Smooth muscle cell of the brain vasculature (primary cell): ENCODE measurements at places on chromosomes 1 and 21.

DNA sequence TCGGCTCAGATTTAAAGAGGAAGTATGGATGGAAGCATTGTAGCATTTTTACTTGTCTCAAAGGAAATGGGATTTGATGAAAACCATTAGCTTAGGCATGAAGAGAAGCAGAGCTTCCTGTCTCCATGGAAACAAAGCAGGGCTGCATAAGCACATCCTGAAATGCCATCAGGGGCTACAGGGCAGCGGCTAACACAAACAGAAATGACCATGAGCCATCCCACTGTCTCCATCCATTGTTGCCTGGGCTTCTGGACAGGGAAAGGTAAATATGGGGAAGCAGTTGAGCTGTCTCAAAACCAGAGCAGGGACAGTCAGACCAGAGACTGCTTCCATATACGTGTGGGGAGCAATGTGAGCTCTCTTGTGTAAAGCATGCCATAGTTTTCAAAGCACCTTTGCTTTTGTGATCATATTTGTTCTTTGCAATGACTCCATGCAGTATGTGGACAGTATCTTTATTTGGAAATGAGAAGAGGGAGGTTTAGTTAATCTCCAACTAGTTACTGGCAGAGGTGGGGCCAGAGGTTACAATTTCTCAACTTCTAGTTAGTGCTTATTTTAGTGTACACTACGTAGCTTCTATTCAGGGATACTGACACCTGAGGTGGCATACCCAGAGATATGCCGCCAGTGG, 176.1 kb downstream of the CACNA1E start:
- no peak for DNase-seq

- DNase-seq = no peak
Measured at GRCh38 chr1:56329970-56330369, 249.4 kb downstream of the PLPP3 start.

DNA sequence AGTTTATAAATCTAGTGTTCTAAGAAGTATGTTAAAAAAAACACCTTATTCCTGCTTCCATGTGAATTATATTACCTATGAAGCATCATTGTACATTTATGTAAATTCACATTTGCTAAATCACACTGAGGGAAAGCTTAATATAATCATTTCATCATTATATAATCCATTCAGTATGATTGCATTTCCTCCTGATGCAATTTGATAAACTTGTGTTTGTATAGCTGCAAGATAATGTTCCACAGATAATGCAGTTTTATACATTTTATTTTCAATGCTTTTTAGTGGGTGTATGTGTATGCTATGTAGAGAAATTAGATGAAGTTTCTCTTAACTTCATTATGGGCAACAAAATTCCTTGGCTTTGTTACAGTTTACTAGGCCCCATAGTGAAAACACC, 79.6 kb downstream of the HS2ST1 start:
- DNase-seq = no peak

DNA sequence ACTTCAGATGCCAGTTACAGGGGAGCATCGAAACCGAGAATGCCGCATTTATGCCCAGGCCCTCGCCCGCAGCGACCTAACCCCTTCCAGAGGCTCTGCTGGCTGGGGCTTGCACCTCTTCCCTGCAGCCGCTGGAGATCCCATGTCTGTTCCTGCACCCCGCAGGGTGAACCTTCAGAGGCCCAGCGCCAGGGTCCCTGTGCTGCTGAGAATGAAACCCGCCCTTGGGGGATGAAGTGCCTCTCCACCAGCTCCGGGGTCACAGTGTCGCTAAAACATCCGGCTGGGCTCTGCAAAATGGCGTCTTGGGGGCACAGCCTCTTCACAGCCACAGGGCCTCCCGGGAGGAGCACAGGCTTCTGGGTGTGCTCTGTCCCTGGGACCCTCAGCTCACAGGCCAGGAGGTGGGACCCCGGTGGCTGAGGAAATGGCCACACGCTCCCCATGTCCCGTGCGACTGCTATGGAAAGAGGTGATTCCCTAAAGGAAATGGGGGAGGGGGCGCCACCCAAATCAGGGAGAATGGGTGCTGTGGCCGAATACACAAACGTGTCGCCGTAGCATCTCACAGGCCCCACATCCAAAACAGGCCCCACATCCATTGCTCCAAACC, 39.9 kb upstream of the TSPEAR start:
- no peak for DNase-seq

DNA sequence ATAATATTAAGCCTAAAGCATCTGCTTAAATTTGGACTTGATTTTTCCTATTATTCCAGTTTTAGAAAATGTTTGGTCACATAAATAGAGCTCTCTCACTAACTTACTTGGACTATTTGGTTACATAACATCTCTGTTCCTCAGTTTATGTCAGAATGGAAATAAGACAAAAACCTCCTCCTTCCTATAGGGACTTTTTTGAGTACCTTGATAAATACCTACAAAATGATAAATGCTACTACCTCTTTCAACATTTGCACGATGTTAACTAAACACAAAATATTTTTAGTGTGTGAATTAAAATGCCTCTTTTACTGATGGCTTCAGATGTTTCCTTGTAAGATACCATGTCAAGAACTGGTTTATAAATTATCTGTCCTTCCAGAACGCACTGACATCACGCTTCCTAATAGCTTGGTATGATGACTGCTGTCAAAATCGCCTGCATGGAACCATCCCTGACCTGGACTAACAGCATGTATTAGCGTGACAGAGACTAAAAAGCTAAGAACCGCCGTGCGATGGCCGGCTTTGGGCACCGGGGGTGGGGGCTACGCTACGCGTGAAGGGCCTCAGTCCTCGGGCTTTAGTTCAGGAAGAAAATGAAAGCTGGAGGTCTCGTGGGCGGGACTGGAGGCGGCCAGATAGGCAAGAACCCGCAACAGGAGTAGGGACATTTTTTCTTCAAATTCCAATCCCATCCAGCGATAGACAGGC, 133.2 kb upstream of the BARHL2 start:
- DNase-seq = no peak

GRCh38 chr1:54814571-54814970, 13.4 kb upstream of the TTC22 start:
- no peak for DNase-seq

DNA sequence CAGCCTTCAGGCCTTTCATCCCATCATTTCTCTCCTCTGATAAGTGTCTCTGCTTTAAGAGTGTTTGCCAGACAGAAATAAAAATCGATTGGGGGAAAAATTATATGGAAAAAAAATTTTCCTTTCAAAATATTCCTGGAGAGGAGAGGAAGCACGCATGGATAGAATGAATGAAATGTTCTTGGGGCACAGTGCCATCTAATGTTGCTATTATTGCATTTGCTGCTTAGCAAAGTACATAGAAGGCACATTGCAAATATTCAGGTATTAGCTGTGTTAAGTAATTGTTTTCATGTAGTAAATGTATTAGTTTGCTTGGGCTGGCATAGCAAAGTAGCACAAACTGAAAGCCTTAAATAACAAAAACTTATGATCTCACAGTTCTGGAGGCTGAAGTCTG, 18.1 kb downstream of the B3GALT5 start:
- no peak for DNase-seq

DNA sequence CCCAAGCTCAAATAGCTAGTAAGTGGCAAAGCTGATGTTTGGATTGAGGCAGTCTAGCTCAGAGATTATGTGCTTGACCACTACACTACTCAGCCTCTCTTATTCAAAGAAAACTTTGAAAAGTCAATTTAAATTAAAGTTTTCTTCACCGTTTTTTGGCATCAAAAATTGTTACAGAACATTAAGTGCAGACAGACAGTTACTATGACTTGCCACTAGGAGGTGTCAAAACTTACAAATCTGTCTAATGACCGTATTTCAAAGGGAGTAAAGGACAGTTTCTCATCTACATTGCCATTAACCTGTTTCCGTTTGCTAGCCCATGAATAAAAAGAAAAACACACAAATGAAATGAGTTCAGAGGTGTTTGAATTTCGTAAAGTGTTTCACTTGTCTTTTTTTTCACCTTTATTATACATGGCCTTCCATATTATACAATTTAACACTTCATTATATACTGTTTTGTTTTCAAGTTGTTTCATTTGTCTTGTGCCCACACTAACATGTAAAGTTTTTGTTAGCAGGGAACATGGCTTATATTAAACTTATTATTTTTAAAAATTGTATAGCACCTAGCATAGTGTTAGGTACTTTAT, 57.4 kb upstream of the MTF2 start:
- no peak for DNase-seq

DNA sequence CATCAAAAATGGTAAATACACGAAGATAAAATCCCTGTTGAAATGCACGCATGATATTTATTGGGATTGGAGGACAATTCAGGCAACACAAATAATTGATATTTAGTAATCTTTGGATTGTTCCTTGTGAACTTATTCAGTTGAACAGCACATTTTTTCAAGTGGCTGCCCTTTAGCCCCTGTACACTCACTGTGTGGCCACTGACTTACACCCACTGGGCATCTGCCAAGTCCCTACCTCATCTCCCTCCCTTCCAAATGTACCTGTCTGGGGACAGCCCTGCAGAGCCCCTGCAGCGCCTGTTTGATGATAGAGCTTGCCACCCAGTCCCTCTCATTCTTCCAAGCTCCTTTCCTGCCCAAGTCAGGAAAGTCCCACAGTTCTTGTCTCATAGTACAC, 154.3 kb downstream of the GLUL start:
- no peak for DNase-seq

DNA sequence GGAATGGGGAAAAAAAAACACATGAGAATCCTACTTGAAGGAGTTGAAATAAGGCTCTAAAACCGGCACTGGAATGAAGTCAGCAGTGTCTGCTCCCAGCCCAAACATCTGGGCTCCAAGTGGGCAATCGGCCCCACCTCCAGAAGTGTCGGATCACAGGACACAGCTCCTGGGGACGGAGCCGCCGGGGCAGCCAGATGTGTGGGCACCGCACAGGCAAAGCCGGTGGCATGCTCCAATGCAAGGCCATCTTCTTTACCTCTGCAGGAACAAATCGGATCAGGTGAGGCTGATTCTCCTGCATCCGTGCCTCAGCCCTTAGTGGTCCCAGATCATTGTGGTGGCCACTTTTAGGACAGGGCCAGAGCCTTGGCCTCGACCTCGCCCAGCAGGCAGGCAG, 156.7 kb downstream of the PRDM16 start:
- DNase-seq = no peak

GRCh38 chr1:24752305-24752704, 7.1 kb downstream of the CLIC4 start:
- no peak for DNase-seq

- DNase-seq = no peak
Measured at GRCh38 chr1:28606771-28607170, 14.7 kb downstream of the RAB42 start.
